ENCODE measurements at places on chromosomes 12 and 14.
A peak's percentile ranks its signal among the peaks of the same experiment; 100 is the strongest.

- DNase-seq = peak; percentile 18
These were observed 71.2 kb downstream of the SLC2A13 start for GRCh38 chr12:40034712-40035111.

GRCh38 chr14:68788996-68789820 lies 3.7 kb downstream of the ZFP36L1 start:
- DNase-seq = peak; percentile 71

DNA sequence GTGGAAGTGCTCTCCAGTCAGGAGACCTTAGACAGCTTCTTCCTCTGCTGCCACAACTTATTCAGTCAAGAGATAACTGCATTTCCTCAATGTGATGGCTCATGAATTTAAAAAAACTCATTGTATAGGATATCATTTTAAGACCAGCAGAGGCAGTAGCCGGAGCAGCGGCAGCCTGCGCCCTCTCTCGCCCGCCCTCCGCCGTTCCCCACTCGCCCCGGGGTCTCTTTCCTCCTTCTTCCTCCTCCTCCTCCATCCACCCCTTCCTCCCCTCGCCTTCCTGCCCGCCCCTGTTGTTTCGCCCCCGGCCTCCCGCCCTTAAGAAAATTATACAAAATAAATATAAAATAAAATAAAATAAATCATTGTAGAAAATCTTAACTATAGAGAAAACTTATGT lies 687.6 kb downstream of the FLRT2 start:
- peak; percentile 49 for DNase-seq

GRCh38 chr12:11973396-11973795 lies 97.3 kb upstream of the BCL2L14 start:
- DNase-seq = no peak

DNA sequence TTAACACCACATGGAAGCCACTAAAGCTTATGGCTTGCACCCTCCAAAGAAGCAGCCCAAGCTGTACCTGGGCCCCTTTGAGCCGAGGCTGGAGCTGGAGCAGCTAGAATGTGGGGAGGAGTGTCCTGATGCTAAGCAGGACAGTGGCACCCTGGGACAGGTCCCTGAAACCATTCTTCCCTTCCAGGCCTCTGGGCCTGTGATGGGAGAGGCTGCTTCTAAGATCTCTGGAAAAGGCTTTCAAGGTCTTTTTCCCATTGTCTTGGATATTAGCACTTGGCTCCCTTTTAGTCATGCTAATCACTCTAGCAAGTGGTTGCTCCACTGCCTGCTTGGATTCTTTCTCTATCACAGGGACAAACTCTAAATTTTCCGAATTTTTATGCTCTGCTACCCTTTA lies 40.9 kb downstream of the OSBPL8 start:
- DNase-seq = peak; percentile 87

- DNase-seq = no peak
These were observed 23.6 kb upstream of the ATF1 start for GRCh38 chr12:50740307-50740706.

DNA sequence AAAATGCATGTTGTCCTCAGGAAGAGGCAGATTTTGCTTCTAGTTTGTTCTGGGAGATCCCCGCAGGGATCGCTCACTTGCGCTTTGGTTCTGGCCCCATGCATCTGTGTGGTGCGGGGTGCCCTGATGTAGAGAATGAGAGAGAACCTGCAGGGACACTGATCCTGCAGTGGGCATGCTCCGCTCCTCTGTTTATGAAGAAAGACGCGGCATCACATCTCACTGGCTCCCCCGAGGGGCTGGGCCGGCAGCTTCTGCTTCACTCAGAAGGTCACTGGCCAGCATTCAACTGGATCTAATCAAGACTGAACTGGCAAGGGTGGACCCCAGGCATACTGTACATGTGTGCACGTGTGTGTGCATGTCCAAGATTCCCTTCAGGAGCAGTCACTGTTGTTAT lies 164.2 kb downstream of the CALM1 start:
- peak; percentile 37 for DNase-seq

DNA sequence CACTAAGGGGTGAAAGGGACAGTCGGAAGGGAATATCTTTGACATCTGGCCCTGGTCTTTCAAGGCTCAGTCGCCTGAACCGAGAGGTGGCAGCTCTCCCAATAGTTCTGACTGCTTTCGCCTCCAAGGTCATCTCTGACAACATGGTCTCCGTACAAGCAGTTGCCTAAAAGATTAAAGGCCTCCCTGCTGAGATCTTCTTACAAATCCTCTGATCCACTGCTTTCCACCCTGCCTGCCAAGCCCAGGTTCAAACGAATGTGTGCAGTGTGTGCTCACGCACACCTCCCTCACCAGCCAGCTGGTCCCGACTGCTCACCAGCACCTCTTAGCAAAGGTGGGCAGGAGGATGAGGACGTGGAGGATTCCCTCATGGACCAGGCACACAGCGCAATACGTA lies 10.4 kb downstream of the B4GALNT3 start:
- no peak for DNase-seq

Measured in GM23338 (cell line).